ENCODE measurements at places on chromosomes 6 and 20. TPM values are rescaled to one million over a fixed set of nuclear protein-coding genes. Genes with fewer than 3 reads are reported as not detected.

GRCh38 chr6:131972741-131973140 is 21.6 kb upstream of the CCN2 start:
- no peak overlapping the region for H3K27ac ChIP-seq
- no peaks in the 10 kb centered on the region for H3K36me3 ChIP-seq
- no peak for DNase-seq
- H3K4me1 ChIP-seq, result no peaks in the 10 kb centered on the region

The ATP9A gene
- 17.0 TPM for total RNA-seq

DNA sequence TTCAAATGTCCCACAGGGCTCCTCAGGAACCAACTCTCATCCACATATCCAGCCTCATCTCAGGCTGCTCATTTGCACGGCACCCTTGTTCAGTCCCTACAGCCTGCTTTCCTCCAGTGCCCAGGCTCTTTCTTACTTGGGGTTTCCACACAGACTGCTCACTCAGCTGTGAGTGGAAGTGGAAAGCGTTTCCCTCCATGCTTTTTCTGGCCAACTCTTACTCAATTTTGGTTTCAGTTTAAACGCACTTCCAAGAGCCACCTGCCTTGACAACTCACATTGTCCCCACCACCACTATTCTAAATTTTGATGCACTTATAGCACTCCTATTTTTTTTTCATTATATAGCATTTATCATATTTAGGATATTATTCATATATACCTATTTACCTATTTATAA is 367.1 kb downstream of the PKHD1 start:
- H3K4me3 ChIP-seq, result no peak overlapping the region
- H3K27ac ChIP-seq, result no peak overlapping the region

DNA sequence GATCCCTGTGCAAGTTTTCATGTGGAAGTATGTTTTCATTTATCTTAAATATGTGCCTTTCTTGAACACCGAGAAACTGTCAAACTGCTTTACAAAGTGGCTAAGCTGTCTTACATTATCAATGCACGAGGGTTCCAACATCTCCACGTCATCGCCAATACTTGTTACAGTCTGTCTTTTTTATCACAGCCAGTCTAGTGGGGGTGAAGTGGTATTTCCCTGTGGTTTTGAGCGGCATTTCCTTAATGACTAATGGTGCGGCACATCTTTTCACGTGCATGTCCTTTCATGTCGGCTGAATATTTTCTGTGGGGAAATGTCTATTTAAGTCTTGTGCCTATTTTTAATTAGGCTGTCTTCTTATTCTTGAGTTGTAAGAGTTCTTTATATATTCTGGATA is 280.4 kb downstream of the FOXC1 start:
- no peak for DNase-seq
- peaks cover 6% of the 10 kb centered on the region for H3K4me1 ChIP-seq
- H3K27ac ChIP-seq, result no peak overlapping the region

The CAP2 gene
- total RNA-seq, result 3.3 TPM

DNA sequence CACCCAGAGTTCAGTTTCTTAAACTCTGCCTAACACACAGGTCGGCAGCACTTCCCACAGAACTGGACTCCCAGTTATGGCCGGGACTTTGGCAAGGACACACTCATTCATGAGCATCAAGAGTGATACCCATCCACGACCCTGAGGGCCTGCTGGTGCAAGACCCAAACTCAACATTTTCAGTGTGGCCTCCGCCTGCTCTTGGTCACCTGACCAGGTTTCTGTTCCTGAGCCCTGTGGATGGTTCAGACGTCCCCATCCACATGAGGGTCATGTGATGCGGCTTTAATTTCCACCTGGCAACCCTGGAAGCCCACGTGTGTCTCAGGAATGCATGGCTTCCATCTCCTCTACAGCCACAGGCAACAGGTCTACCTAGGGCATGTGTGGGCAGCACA is 245.3 kb downstream of the DLL1 start:
- H3K4me1 ChIP-seq, result no peaks in the 10 kb centered on the region
- no peak for DNase-seq
- H3K27me3 ChIP-seq, result no peaks in the 10 kb centered on the region
- H3K27ac ChIP-seq, result no peak overlapping the region
- H3K4me3 ChIP-seq, result no peak overlapping the region

The SLC32A1 gene
- total RNA-seq, result not detected

- H3K27ac ChIP-seq, result no peak overlapping the region
- H3K4me3 ChIP-seq, result no peak overlapping the region
- no peaks in the 10 kb centered on the region for H3K27me3 ChIP-seq
- no peaks in the 10 kb centered on the region for H3K4me1 ChIP-seq
- no peaks in the 10 kb centered on the region for H3K36me3 ChIP-seq
Measured at GRCh38 chr20:61682114-61682995, 383.3 kb downstream of the TAF4 start.

- no peak for DNase-seq
- H3K36me3 ChIP-seq, result no peaks in the 10 kb centered on the region
- H3K4me3 ChIP-seq, result no peak overlapping the region
- no peaks in the 10 kb centered on the region for H3K27me3 ChIP-seq
Measured at GRCh38 chr6:27135087-27135657, 112.3 kb upstream of the PRSS16 start.

The PBOV1 gene
- not detected for total RNA-seq

GRCh38 chr6:11179419-11180202 is 52.9 kb downstream of the NEDD9 start:
- no peak overlapping the region for H3K27ac ChIP-seq
- H3K4me1 ChIP-seq, result no peaks in the 10 kb centered on the region
- no peak overlapping the region for H3K4me3 ChIP-seq
- no peaks in the 10 kb centered on the region for H3K27me3 ChIP-seq
- H3K36me3 ChIP-seq, result no peaks in the 10 kb centered on the region

The NKX2-4 gene
- total RNA-seq, result not detected

DNA sequence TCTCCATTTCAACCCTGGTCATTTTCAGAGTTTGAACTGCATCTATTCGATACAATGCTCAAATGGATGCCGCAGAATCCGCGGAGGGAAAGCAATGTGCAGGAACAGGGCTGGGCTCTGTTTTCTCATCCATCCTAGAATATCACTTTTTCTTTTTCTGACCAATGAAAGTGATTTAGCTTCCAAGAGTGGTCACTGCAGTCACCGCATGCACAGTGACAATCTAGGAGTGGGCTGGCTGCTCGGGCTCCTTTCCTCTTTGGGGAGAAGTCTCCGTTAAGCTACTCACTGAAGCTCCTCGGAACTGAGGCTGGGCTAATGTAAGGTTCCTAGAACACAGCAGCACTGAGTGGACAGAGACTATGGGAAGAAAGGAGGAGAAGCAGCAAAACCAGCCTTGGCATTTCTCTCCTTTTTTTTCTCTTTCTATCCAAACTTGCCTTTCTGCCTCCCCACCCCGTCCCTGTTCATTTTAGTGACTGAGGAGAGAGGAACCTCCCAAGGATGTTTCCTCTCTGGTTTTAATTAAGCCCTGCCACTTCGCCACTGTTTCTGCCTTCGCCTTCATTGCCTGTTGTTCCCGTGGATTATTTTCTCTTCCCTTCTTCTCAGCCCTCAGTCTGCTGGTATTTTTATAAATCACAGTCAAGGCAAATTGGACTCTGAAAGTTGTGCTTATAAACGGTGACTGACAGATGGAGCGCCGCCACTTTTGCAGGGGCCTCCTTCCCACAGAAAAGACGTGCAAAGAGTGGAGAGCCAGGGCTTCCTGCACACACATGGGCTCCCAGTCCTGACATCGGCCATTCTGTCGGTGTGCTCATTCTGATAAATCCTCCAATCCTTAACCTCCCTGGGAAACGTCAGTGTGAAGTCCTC is 41.1 kb downstream of the RAMACL start:
- H3K4me1 ChIP-seq, result no peaks in the 10 kb centered on the region
- H3K27ac ChIP-seq, result no peak overlapping the region
- H3K4me3 ChIP-seq, result no peak overlapping the region
- H3K27me3 ChIP-seq, result no peaks in the 10 kb centered on the region

The SLC44A4 gene
- 4.6 TPM for total RNA-seq

The ADAM33 gene
- 0.67 TPM for total RNA-seq

DNA sequence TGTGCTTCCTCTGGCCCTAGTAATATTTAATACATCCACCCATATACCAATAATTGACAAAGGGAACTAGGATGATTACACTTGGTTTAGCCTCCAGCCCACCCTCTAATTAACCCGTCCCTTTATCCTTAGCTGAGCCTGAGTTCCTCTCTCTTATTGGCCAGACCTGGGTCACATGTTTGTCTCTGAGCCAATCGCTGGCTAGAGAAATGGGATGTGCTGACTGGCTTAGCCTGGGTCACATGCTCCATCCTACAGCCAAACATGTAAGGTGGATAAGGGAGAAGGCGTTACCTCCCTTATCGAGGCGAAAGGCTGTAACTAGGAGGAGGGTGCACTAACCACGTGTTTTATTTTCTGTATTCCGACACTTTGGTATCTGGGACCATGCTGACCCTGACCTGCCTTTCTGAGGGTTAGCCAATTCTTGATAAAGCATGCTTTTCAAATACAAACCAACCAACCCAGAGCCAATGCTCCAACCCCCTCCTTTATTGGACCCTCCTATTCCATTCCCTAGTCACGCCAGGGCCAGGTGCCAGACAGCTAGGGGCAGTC is 262.7 kb downstream of the PREX1 start:
- no peaks in the 10 kb centered on the region for H3K36me3 ChIP-seq
- H3K4me3 ChIP-seq, result no peak overlapping the region
- no peak overlapping the region for H3K27ac ChIP-seq
- no peaks in the 10 kb centered on the region for H3K27me3 ChIP-seq
- no peaks in the 10 kb centered on the region for H3K4me1 ChIP-seq

- H3K36me3 ChIP-seq, result no peaks in the 10 kb centered on the region
- H3K27ac ChIP-seq, result no peak overlapping the region
- no peaks in the 10 kb centered on the region for H3K27me3 ChIP-seq
- DNase-seq, result no peak
- no peak overlapping the region for H3K4me3 ChIP-seq
- no peaks in the 10 kb centered on the region for H3K4me1 ChIP-seq
Measured at GRCh38 chr20:1319051-1319450, 9.9 kb downstream of the SDCBP2 start.
